Kidney epithelial cell (primary cell): ENCODE measurements at places on chromosomes 12 and 14.

DNA sequence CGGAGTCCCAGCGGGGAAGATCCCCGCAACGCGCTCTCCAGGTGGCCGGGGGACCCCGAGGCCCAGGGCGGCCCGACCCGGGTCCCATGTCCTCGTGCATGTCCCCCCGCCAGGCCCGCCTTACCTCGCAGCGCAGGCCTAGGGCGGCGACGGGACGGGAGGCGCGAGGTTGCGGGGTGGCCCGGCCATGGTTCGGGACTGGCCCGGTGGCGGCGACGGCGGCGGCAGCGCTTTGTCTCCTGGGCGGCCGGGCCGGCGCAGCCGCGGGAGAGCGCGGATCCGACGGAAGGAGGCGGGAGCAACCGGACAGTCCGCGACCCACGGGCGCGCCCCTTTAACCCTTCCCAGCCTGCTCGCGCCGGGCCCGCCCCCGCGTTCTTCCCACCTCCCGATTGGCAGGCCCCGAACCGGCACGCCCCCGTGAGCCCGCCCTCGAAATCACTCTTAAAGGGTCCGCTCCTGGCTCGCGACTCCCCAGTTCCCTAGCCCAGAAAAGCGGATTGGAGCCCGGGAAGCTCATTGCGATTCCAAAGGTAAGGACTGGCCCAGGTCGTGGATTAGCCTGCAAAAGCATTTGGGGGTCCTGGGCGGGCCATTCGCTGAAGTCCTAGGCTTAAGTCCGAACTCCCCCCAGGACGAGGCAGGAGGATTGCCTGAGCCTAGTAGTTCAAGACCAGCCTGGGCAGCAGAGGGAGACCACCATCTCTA lies at the start of gene PHETA1:
TSS of gene PHETA1 (minus strand) at position 308 of the 708 bp plus-strand sequence. CDS start 5,668 bp downstream, outside the sequence.
- DNase-seq: peak; percentile 32

- DNase-seq: no peak
Observed at GRCh38 chr14:68910540-68910939, 68.6 kb downstream of the ACTN1 start.

GRCh38 chr12:33488036-33488435 lies 48.4 kb upstream of the SYT10 start:
- no peak for DNase-seq

GRCh38 chr14:33669111-33669510 lies 281.8 kb downstream of the EGLN3 start:
- no peak for DNase-seq

DNA sequence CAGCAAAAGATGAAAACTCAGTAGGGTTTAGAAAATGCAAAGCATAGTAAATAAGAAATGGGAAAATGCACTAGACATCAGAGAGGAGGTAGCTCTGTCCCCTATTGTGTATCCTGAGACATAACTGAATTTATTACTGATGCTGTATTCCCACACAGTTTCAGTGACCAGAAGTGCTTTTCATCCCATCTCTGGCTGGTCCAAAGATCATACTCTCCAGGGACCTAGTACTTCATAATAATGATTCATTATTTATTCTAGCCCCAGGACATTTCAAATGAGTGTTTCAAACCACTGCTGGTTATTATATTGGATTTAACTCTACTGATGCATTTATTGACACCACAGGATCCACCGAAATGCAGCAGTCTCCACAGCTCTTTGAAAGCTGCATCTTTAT lies 163.3 kb downstream of the PAWR start:
- DNase-seq: no peak

- DNase-seq: no peak
Observed at GRCh38 chr12:12334367-12335040, 15.5 kb downstream of the MANSC1 start.

DNA sequence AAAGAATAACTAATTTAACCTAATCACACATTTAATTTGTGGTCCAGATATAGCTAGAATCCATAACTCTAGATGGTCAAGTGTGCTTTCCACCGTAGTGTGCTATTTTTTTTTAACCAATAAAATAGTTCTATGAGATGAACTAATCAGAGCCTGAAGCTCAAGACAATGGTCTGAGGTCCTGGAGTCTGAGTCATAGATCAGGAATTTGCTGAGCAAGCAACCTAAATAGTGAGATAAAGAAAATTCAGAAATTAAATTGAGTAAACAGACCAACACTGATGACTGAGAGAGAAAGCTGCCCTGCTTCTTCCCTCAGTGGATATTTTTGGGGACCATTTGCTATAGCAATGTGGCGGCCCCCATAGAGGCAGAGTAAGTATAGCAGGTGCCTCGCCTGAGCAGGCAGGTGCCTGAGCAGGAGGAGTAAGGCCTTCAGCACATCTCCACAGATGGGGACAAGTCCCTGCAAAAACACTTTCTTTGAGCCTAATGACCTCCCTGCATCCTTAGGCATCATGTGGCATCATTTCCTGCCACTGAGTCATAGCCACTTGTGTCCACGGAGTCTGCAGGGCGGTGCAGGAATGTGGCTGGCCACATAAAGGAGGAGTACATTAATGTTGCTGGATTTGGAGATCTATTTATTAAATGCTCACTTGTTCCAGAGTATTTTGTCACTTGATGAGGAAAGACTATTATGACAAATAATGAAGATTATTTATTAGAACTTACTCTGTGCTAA lies 13.9 kb upstream of the CLEC4E start:
- DNase-seq: no peak

DNA sequence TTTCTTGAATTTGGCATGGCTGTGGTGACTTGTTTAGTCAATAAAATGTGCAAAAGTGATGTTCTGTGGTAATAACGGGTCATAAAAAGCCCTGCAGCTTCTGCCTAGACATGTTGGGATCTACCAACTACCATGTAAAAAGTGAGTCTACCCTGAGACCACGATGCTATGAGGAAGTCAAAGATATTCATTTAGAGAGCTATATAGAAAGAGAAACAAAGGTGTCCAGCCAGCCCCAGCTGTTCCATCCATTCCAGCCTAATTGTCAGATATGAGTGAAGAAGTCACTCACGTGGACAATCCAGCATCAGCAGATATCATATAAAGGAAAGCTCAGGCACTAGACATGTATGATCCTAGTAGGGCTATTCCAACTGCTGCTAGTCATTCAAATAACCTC lies 117.2 kb upstream of the SSTR1 start:
- no peak for DNase-seq

DNA sequence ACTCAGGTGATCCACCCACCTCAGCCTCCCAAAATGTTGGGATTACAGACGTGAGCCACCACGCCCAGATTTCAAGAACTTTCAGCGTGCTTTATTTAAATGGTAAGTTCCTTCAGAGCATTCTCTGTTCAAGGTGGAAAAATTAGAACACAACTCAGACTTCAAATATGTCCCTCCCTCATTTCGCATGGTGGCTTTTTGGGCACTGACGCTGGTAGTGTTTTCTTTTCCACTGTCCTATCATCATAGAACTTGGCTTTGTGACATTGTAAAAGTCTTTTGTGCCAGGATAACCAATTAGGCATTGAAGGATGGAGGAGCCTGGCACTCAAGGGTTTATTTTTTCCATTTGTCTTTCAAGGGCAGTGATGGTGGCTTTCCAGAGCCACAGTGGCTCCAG lies 190.8 kb downstream of the NUAK1 start:
- no peak for DNase-seq

DNA sequence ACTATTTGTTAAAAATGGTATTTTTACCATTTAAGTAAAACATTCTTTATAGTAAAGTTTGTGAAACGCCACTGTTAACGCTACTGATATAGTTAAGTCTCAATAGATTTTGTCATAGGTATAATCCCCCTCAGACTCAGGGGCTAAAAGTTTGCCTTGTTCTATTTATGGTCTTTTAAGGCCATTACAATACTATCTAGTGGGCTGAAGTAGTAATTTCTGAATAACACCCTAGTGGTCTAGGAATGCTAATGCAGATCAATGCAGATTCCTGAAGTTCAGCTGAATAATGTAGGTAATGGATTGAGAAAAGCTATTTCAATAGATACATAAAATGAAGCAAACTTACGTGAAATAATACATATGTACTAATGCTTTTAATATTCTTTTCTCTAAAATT lies 989.3 kb upstream of the NOVA1 start:
- no peak for DNase-seq

DNA sequence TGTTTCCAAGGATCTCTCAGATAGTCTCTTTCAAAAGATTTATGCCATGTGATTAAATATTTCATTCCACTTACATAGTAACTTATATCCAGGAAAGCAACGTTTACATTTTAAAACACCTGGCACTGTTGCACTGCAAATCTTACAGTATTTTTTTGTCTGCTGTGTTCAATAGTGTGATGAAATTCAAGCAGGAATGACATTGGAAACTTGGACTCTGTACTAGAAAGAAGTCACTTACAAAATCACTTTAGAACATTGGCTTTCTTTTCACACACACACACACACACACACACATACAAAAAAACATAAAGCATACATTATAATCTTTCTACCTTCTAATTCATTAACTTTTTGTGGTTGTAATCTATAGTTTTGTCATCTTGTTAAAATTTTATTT lies 66.2 kb upstream of the USP15 start:
- no peak for DNase-seq

GRCh38 chr12:69042970-69043369 lies 110.0 kb upstream of the CPM start:
- DNase-seq: no peak

DNA sequence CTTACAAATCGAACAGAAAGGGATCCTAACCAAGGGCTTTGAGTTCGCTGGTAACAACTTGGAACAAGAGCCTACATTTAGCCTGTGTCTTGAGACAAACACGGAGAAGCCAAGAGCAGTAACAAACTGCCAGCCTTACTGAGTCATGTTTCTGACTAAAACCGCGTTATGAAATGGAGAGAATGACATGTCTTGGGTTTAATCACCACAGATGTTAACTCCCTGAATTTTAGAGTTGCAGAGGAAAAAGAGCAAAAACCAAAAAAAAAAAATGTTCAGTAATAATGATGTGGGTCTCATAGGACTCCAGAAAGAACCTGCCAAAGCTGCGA lies 1.0 kb downstream of the BLTP3B start:
- peak; percentile 54 for DNase-seq

DNA sequence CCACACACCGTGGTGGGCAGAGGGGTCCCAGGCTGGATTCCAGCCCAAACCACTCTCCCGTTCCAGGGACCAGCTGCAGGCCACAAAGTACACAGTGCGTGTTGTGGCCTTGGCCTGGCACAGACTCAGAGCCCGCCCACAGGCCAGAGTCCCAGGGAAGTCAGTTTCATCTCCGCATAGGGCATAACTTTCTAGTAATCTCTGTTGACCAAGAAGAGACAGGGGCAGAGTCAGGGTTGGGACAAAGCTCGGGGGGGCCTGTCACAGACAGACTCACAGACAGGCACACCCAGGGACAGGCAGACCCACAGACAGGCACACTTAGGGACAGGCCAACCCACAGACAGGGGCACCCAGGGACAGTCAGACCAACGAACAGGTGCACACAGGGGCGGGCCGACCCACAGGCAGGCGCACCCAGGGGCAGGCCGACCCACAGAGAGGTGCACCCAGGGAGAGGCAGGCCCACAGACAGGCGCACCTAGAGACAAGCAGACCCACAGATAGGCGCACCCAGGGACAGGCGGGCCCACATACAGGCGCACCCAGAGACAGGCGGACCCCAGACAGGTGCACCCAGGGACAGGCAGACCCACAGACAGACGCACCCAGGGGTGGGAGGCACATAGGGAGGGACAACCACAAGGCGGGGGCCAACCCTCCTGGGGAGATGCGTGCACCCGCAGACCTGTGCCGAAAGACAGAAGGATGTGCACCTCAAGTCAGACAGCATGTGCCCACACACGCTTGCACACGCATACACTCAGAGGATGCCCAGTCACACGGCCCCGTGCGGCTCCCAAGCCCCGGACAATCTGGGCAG lies 323.3 kb upstream of the RTL1 start:
- DNase-seq: no peak

- DNase-seq: no peak
Observed at GRCh38 chr14:58770491-58770982, 132.8 kb downstream of the DACT1 start.

- peak; percentile 89 for DNase-seq
Observed at GRCh38 chr14:68627050-68627867, 165.6 kb downstream of the ZFP36L1 start.

GRCh38 chr12:88993651-88994050 lies 358.6 kb downstream of the DUSP6 start:
- DNase-seq: peak; percentile 16

DNA sequence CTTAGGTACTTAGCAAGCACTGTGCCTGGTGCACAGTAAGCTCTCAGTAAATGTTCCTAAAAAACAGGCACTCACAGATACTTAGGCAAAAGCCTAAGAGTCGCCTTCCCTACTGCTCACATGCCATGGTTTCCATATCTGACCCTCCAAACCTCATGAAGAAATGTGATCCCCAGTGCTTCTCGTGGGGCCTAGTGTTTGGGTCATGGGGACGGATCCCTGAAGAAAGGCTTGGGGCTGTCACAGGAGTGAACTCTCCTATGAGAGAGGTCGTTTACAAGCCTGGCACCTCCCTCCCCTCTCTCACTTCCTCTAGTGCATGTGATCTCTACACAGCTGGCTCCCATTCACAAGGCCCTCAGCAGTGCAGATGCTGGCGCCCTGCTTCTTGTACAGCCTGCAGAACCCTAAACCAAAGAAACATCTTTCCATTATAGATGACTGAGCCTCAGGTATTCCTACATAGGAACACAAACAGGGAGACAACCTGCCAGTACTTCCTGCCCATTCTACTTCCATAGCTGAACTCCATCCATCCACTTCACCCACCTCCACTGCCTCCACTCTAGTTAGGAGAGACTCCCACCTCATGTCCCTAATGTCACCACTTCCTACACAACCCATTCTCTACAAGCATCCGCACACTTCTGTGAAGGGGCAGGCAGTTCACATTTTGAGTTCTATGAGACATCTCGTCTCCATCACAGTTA lies 2.9 kb downstream of the SLC15A4 start:
- DNase-seq: no peak

GRCh38 chr14:59217011-59217410 lies 28.5 kb downstream of the DAAM1 start:
- DNase-seq: no peak

DNA sequence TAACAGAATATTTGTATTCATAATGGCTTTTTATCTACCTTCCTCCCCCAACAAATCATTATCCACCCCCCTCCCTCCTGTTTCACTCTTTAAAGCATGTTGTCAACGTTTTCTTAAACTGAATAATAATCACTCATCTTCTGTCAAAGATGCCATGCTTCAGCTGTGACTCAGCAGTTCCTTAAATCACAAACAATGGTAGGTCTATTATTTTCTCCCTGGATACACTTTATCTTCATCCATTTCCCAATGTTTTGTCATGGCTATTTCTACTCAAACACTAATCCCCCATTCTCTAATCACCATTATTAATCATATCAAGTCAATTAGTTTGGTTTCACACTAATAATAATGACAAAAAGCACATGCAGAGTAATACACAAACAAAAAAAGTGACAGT lies 6.5 kb downstream of the CLEC12B start:
- DNase-seq: no peak

- DNase-seq: no peak
Observed at GRCh38 chr12:84408936-84409335, 503.7 kb downstream of the SLC6A15 start.

DNA sequence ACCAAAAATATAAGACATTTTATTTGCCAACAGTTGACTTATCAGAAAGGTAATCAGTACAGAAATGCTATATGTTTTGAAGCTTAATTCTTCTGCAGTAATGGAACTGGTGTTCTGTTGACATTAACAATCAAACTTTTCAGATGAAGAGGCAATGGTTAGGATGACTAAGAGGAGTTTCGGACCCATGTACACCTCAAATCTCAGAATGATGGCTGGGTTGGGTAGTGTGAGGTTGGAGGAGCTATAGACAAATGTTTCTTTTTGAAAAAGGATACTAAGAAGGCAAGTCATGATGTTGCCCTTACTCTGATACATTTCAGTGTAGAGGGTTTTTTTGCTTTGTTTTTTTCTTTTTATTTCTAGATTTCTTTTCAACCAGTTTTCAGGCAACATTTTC lies 66.9 kb downstream of the KNTC1 start:
- DNase-seq: no peak
